ENCODE measurements at places on chromosomes 6 and 20. TPM values are rescaled to one million over a fixed set of nuclear protein-coding genes. Genes with fewer than 3 reads are reported as not detected.
A peak's percentile ranks its signal among the peaks of the same experiment; 100 is the strongest.

DNA sequence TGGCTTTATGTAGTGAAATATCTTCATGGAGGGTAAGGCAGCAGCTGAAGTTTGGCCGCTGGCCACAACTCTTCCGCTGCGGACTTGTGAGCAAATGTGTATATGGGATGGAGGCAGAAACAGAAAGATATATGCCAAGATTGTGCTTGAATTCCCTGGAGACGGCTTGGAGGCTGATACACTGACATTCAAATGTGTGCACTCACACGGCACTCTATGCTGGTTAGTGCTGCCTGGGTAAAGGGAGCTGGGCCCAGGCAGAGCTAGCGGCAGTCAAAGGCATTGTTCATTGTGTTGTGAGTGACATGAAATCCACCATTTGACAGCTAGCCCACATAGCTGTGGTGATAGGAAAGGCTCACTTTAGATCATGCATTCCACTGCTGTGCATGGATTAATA, 202.7 kb downstream of the CLIC5 start:
- H3K4me1 ChIP-seq = peaks cover 9% of the 10 kb centered on the region
- no peak overlapping the region for H3K4me3 ChIP-seq
- H3K36me3 ChIP-seq = no peaks in the 10 kb centered on the region
- no peaks in the 10 kb centered on the region for H3K27me3 ChIP-seq
- H3K27ac ChIP-seq = no peak overlapping the region

PSORS1C2 gene
- total RNA-seq = not detected

DNA sequence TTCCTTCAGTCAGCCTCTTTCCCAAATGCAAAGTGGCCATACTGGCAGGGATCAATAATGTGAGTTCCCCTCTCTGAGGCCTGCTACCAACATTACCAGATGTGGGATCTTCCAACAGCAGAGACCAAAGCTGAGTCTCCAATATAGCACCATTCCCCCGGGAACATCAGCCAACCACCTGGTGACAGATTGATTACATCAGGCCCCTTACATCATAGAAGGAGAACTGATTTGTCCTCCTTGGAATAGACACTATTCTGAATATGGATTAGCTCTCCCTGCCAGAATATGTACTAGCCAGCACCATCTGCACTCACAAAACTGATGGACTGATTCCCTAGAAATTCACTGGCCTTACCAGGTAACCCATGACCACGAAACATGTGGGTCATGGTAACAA, 61.9 kb upstream of the CARMIL1 start:
- H3K27ac ChIP-seq = no peak overlapping the region
- DNase-seq = no peak
- H3K27me3 ChIP-seq = peaks cover 1% of the 10 kb centered on the region
- no peaks in the 10 kb centered on the region for H3K4me1 ChIP-seq

GRCh38 chr6:116557893-116558292, 4.3 kb downstream of the CALHM4 start:
- H3K4me1 ChIP-seq = no peaks in the 10 kb centered on the region
- no peak overlapping the region for H3K4me3 ChIP-seq
- H3K27ac ChIP-seq = no peak overlapping the region
- no peak for DNase-seq
- H3K27me3 ChIP-seq = peaks cover 11% of the 10 kb centered on the region

MPC1 gene
- total RNA-seq = 16.7 TPM

DNA sequence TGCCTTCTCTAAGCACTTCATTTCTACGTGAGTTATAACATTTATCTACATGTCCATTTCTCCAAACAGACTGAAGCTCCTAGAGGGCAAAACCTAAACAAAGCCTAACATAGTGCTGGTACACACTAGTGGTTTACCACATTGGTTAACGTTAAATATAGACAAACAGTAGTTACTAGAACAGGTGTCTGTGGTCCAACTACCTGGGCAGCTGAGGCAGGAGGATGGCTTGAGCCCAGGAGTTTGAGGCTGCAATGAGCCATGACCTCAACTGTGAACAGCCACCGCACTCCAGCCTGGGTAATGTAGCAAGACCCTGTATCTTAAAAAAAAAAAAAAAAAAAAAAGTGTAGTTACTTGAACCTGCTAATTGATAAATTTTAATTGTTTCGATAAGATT, 26.5 kb downstream of the PTPRK start:
- H3K4me1 ChIP-seq = no peaks in the 10 kb centered on the region
- H3K27me3 ChIP-seq = no peaks in the 10 kb centered on the region
- DNase-seq = no peak
- H3K36me3 ChIP-seq = no peaks in the 10 kb centered on the region

- H3K4me3 ChIP-seq = no peak overlapping the region
- H3K36me3 ChIP-seq = peaks cover 10% of the 10 kb centered on the region
- DNase-seq = no peak
- H3K27ac ChIP-seq = peak overlapping the region; percentile 63
These were observed 9.9 kb downstream of the CCDC167 start for GRCh38 chr6:37489697-37490336.

DNA sequence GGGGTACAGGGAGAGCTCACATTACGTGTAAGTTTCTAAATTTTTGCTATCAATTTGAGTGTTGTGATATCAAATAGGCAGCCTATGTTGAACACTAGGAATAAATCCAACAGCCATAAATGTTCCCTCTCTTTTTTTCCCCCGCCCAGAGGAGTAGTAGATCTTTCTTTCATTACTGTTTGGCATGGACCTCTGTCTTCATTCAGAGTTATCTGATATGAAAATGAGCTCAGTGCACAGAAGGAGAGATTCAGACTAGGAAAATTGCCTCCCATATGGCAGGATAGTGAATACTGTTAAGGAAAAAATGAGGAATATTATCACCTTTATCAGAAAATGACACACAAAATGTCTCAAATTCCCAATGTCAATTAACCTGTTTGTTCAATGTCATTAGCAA, 110.0 kb upstream of the EYS start:
- no peak for DNase-seq
- no peak overlapping the region for H3K27ac ChIP-seq
- H3K4me1 ChIP-seq = no peaks in the 10 kb centered on the region
- H3K36me3 ChIP-seq = no peaks in the 10 kb centered on the region
- no peak overlapping the region for H3K4me3 ChIP-seq

TINAG gene
- not detected for total RNA-seq

- H3K36me3 ChIP-seq = no peaks in the 10 kb centered on the region
- peaks cover 5% of the 10 kb centered on the region for H3K4me1 ChIP-seq
- H3K4me3 ChIP-seq = no peak overlapping the region
- peaks cover 6% of the 10 kb centered on the region for H3K27me3 ChIP-seq
- H3K27ac ChIP-seq = no peak overlapping the region
- no peak for DNase-seq
These were observed 87.8 kb upstream of the EPB41L1 start for GRCh38 chr20:36066777-36067176.

DNA sequence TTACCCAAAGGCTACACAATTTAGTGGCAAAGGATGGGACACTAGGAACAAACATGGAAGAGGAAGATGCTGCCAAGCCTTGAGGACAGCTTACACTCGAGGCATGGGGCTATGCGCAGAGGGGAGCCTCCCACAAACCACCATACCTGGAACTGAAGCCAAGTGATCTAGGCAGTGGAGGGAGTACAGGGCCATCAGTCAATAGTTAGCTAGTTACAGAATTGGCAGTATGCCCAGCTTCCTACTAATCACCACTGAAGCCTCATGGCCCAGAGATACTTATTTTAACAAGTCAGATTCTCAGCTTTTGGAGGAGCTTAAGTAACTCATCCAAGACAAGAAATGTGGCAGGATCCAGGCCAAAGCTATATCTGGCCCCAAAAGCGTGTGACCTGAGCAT, 226.6 kb upstream of the MOCS1 start:
- peaks cover 4% of the 10 kb centered on the region for H3K27me3 ChIP-seq
- no peak for DNase-seq
- H3K27ac ChIP-seq = no peak overlapping the region
- no peak overlapping the region for H3K4me3 ChIP-seq

- H3K36me3 ChIP-seq = no peaks in the 10 kb centered on the region
- H3K27me3 ChIP-seq = no peaks in the 10 kb centered on the region
- no peak overlapping the region for H3K27ac ChIP-seq
- no peaks in the 10 kb centered on the region for H3K4me1 ChIP-seq
These were observed 28.8 kb upstream of the ME1 start for GRCh38 chr6:83459663-83460062.

KIAA1755 gene
- total RNA-seq = not detected

CGA gene
- total RNA-seq = not detected

- H3K36me3 ChIP-seq = no peaks in the 10 kb centered on the region
- H3K27ac ChIP-seq = no peak overlapping the region
- H3K27me3 ChIP-seq = no peaks in the 10 kb centered on the region
- no peak overlapping the region for H3K4me3 ChIP-seq
These were observed 181.9 kb downstream of the TMEM200A start for GRCh38 chr6:130547723-130548122.

GRCh38 chr6:26295691-26296555, 69.1 kb upstream of the BTN3A2 start:
- peaks cover 3% of the 10 kb centered on the region for H3K27me3 ChIP-seq
- H3K4me1 ChIP-seq = peaks cover 7% of the 10 kb centered on the region
- no peak for DNase-seq
- no peak overlapping the region for H3K27ac ChIP-seq
- H3K36me3 ChIP-seq = no peaks in the 10 kb centered on the region

C6orf15 gene
- total RNA-seq = not detected

XKR7 gene
- total RNA-seq = 0.12 TPM

DNA sequence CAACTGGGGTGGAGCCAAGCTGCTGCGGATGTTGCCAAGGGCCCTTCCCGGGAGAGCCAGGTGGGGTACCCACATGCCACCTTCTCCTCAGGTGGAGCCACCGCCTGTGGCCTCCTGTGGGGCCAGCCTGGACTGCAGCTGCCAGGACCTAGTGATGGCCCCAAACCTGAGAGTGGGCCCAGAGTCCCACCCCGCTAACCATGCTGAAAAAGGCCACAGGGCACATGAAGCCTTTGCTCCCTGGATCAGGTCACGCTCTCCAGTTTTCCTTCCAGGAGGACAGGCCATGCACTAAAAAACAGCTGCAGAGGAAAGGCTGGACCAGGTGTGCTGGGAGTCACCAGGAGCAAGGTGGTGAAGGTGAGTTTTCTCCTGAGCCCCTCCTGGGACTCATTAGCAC, 73.9 kb upstream of the SLC22A16 start:
- no peak for DNase-seq
- H3K4me3 ChIP-seq = no peak overlapping the region
- H3K27ac ChIP-seq = no peak overlapping the region
- peaks cover 3% of the 10 kb centered on the region for H3K4me1 ChIP-seq

DNA sequence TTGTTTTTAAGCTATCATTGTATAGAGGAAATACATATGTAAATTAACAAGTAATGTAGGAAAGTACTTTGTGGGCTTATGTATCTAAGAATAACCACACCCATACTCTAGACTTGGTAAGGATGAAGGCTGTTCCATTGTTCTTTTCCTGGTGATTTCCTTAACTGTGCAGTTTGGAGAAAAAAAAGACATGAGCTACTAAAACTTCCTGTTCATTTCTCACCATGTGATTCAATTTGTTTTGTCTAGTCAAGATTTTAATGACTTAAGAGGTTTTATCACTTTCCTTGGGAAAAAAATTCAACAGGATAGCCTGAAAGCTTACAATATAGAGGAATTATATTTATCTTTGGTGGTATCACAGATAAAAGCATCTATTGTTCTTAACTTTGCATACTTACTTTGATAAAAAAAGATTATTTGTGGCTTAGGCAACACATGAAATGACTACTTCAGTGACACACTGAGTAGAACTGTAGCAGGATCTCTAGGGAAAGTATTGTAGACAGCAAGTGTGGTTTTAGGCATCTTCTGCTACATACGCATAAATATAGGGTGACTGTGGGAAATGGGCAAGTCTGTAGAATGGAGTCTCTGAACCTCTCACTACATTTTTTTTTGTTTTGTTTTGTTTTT, 80.3 kb downstream of the GJA1 start:
- H3K36me3 ChIP-seq = no peaks in the 10 kb centered on the region
- DNase-seq = no peak

DNA sequence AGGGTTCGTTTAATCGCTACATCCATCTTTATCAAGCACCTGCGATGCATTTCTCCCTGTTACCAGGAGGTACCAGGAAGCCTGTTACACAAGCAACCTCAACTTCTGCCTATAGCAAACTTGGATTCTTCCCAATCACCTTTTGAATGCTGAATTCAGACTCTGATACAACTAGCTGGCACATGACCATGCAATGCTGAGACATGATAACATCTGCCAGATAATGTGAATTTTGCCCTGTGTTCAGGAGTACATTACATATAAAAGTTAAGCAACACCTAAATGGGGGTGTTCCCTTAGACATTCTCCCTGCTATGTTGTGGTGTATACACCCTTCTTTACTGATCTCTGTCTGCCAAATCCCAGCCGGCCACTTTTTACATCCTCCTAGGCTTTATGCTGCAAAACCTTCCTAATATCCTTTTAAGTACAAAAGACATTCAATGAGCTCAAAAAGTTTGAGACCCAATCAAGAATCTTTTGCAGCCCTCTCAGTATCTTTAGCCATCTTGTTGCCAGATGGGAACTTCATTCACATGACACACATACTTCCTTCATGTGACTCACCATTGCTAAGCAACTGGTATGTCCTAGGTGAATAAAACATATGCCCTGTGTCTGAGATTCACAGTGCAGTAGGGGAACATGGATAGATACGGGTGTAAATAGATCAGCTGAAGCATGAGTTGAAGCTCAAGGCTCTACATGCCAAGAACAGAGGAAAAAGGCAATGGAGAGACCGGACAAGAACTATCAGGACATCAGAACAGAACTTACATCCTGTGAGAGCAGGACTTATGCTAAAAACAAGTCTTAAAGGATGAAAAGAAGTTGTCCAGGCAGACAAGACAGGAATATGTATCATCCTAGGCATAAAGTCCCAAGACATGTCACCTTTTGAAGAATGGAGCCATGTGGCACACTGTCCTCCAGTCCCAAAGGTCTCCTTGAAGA, 84.3 kb downstream of the ZHX3 start:
- no peak for DNase-seq
- H3K4me1 ChIP-seq = peaks cover 26% of the 10 kb centered on the region
- peak overlapping the region; percentile 36 for H3K27ac ChIP-seq
- H3K4me3 ChIP-seq = no peak overlapping the region
- no peaks in the 10 kb centered on the region for H3K27me3 ChIP-seq

GRCh38 chr20:58788896-58789544, 61.7 kb downstream of the GNAS-AS1 start:
- no peak overlapping the region for H3K27ac ChIP-seq
- DNase-seq = no peak
- H3K4me1 ChIP-seq = no peaks in the 10 kb centered on the region
- H3K27me3 ChIP-seq = peaks cover 26% of the 10 kb centered on the region
- no peak overlapping the region for H3K4me3 ChIP-seq
